Midbrain (tissue), 1 donor: ENCODE measurements at places on chromosomes 7 and 10.

- no peak for DNase-seq
Observed at GRCh38 chr10:112546474-112546873, 99.5 kb downstream of the VTI1A start.

GRCh38 chr7:99248391-99249095 is 24.1 kb upstream of the MYH16 start:
- DNase-seq, result no peak

DNA sequence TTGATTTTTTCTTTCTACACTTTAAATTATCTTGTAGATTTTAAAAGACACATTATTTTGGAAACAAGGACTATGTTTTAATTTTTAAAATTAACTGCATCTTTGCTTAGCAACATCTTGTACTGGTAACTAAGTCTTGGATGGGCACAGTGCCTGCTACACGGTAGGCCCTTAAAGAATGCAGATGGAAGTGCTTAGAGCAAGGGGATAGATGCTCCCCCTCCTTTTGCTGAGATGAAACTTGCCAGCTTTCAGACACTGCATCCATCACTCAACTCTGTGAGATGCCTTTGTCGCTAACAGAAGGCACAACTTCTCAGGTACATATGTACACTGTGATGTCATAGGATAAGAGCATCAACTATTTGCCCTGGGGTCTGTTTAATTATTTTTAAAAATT is 103.9 kb downstream of the LRRC18 start:
- no peak for DNase-seq

GRCh38 chr7:100802951-100803350 is 24.4 kb downstream of the EPHB4 start:
- no peak for DNase-seq

- DNase-seq, result no peak
Observed at GRCh38 chr10:119478111-119478802, 64.3 kb downstream of the RGS10 start.

DNA sequence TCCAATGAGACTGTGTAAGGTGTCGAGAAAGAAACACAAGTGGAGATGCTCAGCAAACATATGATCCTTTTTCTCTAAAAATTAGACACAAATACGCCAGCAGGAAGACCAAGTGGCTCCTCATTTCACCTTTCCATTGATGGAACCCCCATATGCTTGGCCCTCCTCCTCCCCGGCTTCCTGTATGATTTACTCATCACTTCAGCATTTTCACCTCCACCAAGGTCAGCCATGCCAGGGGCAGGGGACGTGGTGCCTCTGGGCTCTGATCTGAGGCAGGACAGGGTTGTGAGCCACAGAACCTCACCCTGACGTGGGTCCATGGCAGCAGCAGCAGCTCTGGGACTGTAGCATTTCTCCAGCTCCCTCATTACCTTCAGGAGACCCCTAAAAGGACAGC is 116.8 kb upstream of the PFKP start:
- DNase-seq, result no peak

DNA sequence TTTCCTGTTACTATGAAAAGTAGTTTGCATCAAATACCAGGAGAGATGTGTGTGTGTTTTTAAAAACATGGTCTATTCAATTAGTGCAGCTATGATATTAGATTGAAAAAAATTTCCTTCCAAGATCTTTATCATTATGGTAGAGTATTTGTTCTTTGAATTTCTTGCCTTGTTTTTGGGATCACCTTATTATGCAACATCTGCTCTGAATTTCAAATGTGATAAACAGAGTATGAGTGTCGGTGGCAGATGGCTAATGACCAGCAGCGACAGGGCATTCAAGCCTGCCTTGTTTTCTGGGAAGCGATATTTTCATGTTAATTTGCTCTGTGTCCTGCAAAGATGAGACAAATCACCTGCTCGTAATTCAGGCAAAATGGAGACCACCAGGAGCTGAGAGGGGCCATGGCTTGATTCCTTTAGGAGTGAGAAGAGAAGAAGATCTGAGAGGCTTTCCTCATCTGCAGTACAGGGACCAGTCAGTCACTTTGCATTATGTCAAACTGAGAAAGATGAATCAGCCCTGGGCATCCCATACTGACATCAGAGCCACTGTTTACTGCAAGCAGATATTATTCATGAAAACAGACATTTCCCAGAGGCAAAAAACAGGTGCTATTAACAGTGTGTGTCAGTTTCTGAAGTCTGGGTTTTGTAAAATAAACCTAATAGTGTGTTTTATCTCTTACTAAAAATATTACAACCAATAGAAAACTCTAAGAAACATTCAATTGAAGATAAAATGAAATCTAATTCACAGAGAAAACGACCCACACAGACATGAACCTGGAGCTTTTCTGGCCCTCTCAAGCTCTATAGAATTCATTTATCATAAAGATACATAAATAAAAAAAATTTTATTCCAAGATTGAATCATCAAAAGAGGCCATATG is 67.6 kb downstream of the CDK6 start:
- DNase-seq, result peak; percentile 63

- DNase-seq, result no peak
Observed at GRCh38 chr10:93541402-93542357, 24.8 kb upstream of the FFAR4 start.

GRCh38 chr10:87038286-87038717 is 18.2 kb downstream of the FAM25A start:
- no peak for DNase-seq

DNA sequence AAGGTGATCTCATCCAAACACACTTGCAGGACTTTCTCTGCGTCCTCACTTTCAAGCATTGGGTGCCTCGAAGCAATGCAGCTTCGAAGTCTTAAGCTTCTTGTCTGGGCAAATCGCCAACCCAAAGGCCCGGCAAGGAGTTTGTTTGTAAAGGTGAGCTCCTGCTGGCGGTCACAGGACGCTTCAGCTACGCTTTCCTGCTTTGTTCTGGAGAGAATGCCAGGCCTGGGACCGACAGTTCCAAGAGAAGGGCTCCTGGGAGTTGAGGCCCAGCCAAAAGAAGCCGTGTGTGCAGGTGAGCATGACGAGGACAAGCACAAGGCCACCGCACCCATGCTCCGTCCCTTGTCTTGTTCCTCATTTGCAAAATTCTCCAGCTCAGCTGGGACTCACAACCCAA is 106.6 kb upstream of the DOCK1 start:
- DNase-seq, result no peak

DNA sequence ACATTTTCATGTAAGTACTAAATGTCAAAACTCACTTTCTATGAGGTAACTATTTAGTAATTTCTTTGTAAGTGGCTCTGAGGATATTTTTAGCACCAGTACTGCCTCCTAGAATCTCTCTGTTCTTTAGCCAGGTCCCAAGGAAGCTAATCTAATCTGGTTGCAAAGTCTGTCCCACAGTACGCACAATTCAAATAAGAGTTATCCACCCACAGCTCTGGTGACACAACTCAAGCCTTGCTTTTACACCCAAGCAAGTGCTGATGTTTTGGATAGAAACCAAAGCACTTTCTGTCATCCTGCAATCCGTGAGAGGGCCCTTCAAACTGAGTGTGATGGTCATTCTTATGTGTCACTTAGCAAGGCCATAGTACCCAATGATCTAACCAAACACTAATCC is 14.5 kb downstream of the GIMAP5 start:
- no peak for DNase-seq

- DNase-seq, result no peak
Observed at GRCh38 chr7:74031403-74032190, 3.6 kb downstream of the ELN start.

GRCh38 chr7:48522692-48523091 is 351.4 kb downstream of the ABCA13 start:
- no peak for DNase-seq

- DNase-seq, result no peak
Observed at GRCh38 chr7:157020514-157021070, 10.1 kb upstream of the MNX1 start.
